ENCODE measurements at places on chromosomes 4 and X.

DNA sequence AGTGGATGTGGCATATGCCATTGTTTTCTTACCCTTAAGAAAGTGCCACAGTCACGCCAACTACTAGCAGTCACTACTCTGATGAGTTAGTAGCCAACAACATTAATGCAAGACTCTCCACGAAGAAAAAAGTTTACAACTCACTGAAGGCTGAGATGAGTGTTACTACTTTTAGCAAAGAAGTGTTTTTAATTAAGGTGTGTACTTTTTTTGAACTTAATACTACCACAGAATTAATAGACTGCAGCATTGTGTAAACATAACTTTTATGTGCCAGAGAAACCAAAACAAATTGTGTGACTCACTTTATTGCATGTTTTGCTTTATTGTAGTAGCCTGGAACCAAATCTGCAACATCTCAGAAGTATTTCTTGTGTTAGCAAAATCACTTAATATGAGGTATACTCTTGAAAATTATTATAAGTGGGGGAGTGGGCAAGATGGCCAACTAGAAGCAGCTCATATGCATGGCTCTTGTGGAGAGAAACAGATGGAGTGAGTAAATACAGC lies 2.2 kb upstream of the UGT2B4 start:
- DNase-seq = no peak

DNA sequence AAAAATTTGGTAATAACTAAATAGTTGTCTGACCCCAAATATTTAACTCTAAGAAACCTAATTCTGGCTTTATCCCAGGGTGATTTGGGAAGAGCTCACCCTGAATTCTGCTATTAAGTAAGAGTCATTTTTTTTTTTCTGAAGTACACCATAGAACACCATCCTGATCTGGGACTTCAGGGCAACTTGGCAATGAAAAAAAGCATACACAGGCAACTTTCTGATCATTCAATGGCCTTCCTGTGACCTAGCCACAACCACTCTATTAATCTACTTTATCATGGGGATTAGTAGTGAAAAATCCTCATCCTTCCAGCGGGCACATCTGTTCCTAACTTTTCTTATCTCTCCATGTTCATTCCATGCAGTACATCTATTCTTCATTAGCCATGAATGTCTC lies 333.2 kb upstream of the MAD2L1 start:
- no peak for DNase-seq

GRCh38 chr4:84568496-84568895 lies 14.4 kb upstream of the CDS1 start:
- DNase-seq = no peak

- DNase-seq = no peak
Observed at GRCh38 chrX:55119712-55120111, 30.9 kb downstream of the PAGE2 start.

Data from cerebellar cortex (tissue), 1 donor.